ENCODE measurements at places on chromosomes 6 and 20. TPM values are rescaled to one million over a fixed set of nuclear protein-coding genes. Genes with fewer than 3 reads are reported as not detected.

DNA sequence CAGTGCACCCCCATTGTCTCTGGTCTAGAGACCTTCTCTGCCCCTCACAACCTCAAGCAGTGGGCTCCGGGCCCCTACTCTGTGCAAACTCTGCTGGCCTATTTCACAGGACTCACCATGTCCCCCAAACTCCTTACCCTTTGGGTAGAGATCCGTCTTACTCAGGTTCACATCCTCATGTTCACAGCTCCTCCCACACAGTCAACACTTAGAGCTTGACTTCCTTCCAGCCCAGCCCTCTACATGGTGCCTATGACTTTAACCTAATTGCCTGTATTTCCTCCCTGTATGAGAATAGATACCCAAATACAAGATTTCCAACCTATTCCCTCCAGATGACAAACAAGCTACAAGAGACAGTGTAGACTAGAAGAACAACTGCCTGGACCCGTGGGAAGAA is 528.6 kb upstream of the JARID2 start:
- DNase-seq = no peak

GRCh38 chr20:62136283-62137091 is 6.7 kb downstream of the PSMA7 start:
- DNase-seq = no peak

GRCh38 chr6:87684895-87685654 is 17.0 kb downstream of the AKIRIN2 start:
- DNase-seq = no peak

- no peak for DNase-seq
These were observed 381.6 kb downstream of the GJA1 start for GRCh38 chr6:121816906-121817540.

Gene SULF2
- total RNA-seq = 92.0 TPM
